ENCODE measurements at places on chromosomes 5 and 9.

GRCh38 chr9:93197670-93198069, 13.7 kb downstream of the WNK2 start:
- DNase-seq, result no peak

DNA sequence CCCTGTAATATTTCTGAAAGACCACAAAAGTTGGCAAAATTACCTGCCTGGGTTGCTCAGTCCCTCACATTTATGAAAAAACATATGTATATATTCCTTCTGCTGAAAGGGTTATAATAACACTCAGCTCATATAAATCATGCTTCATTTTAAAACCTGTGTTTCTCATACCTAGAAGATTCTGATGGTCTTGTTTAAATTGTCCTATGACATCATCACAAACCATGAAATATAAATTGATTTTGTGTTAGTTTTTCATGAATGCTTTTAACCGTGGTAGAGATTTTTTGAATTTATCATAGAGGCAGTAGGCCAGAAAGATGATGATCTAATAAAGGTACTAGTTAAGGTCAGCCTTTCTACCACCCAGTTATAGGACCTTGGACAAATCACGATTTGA, 31.4 kb downstream of the SRFBP1 start:
- no peak for DNase-seq

GRCh38 chr5:151078490-151079262, 2.2 kb downstream of the TNIP1 start:
- no peak for DNase-seq

GRCh38 chr9:38652486-38652885, 32.1 kb upstream of the ANKRD18A start:
- no peak for DNase-seq

GRCh38 chr5:174755106-174755505, 30.7 kb downstream of the MSX2 start:
- no peak for DNase-seq

GRCh38 chr9:127942216-127943010, 4.8 kb upstream of the DPM2 start:
- DNase-seq, result peak; percentile 89

GRCh38 chr5:135887881-135888614, 7.6 kb downstream of the IL9 start:
- no peak for DNase-seq

DNA sequence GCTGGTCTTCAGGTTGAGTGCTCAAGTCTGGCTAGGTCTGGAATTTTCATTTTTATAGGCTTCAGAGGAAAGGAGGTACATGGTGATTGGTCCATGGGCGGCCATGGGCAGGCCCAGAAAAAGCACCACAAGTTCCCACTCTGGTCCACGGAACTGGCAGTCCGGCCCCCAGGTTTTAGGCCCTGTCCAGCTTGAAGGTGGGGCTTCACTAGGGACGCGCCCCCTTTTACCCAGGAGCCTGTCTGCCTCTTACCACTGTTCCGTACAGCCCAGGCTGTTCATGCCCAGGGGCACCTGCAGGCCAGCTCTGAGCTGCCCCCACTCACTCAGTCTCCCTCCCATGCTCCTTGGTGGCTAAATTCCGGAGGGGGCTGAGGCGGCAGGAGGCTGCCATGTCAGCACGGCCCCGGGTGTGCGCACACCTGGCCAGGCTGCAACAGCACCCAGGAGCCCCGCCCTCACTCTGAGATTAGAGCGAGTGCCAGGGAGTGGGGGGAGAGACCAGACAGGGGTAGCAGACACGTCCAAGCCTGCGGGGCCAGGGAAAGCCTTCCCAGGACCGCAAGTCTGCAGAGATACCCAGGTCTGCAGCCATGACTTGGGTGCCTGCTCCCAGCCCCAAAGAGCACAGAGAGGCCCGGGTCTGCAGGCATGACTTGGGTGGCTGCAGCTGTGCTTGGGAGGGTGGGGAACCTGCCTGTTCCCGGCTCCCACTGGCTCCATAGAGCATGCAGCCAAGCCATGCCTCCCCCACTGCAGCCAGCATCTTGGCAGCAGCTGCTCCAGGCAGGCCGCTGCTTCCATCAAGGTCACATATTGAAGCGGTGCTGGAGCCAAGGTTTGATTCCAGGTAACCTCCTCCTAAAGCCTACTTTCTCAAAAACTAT, 390.2 kb upstream of the SGCD start:
- DNase-seq, result no peak

- DNase-seq, result no peak
Measured at GRCh38 chr5:54707841-54708240, 190.3 kb downstream of the SNX18 start.

- no peak for DNase-seq
Measured at GRCh38 chr9:70880535-70880934, 240.9 kb downstream of the TRPM3 start.

DNA sequence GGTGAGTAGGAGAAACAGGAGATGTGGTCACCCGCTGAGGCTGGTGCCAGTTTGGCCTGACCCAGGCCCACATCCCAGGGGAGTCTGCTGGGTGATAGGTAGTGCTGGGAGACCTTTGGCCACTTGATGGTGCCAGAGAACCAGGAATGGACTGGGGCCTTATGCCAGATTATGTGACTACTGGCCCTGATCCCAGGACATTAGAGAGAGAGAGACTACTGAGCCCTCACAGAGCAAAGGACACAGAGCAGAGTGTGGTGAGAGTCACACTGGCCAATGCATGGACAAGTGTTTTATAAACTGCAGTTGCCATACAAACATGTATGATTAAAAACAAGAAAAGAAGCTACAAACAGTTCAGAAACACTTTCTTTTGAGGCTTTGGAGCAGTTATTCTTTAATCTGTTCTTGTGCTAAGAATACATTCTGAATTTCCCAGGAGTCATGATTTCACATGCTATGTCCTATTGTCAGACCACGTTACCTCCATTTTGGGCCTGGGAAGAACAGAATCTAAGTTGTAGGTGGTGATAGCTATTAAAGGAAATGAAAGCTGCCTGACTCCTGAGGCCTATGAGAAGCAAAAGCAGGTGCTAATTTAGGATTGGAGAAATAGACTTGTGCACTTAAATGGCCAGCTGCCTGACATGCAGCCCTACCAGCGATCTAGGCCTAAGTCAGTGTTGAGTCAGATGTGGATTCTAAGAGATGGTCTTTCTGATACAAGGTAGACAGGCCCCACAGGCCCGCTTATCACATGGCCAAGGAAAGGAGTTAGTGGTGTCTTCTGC, 32.6 kb upstream of the TMOD1 start:
- DNase-seq, result peak; percentile 87

GRCh38 chr9:76445976-76446375, 13.0 kb upstream of the GCNT1 start:
- no peak for DNase-seq

DNA sequence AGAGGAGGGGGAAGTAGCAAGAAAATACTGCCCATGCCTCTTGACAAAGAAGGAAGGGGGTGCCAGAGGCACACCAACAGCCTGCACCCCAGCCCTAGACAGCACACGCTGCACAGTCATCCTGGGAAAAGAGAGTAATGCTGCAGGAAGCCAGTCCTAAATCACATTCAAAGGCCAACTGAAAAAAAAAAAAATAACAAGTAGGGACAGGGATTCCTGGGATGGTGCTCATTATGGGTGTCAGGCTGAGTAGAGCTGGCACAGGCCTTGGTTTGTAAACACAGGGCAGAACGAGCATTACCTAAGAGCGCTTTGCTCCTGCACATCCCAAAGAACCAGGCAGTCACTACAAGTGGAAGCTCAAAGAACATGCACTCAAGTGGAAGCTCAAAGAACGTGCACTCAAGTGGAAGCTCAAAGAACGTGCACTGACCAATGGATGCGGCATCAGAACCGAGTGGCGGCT, 7.8 kb downstream of the RAPGEF1 start:
- DNase-seq, result peak; percentile 93

GRCh38 chr5:137366526-137366925, 132.6 kb downstream of the SPOCK1 start:
- DNase-seq, result no peak

DNA sequence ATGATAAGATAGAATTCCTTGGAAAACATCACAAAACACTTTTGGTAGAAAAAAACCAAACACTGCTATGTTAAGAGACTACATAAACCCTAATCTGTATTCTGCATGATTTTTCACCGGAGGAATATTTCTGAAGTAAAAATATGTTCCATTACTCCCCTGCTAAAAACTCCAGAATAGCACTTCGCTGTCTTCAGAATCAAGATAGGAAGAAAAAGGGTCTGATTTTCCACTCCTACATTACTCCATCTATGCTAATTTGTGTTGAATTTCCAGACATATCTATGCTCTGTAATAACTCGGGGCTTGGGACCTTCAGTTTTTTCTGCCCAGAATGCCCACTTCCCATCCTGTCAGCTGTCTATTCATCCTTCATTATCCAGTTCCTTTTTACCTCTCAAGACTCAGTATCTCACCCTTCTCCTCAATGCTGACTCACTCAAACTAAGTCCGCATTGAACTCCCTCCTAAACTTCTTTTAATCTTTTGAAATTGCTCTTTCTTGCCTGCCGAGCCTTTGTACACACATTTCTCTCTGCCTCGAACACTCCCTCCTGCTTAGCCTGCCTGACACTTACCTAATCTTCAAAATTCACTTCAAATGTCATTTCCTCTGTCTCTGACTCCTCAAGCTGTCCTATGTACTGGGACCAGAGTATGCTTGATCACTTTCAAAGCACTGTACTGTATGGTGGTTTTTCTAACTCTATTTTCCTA, 171.0 kb downstream of the ARRDC3 start:
- DNase-seq, result no peak

GRCh38 chr9:133835262-133835901, 97.2 kb upstream of the SARDH start:
- DNase-seq, result no peak

DNA sequence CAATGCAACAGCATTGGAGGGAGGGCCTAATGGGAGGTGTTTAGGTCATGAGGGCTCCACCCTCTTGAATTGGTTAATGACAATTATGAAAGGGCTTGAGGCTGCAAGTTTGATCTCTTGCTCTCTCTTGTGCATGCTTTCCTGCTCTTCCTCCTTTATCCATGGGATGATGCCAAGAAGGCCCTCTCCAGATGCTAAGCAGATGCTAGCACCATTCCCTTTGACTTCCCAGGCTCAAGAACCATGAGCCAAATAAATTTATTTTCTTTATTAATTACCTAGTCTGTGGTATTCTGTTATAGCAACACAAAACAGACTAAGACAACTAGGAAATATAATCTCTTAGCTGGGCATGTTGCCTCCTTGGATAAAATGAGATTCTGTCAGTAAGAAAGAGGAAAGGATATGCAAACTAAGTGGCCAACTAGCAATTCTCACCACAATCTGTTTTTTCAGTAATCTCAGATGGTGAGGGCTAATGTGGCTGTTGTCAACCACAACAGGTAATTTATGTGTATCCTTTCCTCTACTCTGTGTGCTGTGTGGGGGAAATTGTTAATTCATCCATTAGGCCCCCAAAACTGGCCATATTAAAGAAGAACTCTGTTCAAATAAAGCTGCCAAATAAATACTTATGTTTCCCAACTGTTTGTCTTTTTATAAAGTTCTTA, 269.1 kb upstream of the CD180 start:
- no peak for DNase-seq

- DNase-seq, result no peak
Measured at GRCh38 chr5:64814073-64814472, 45.3 kb downstream of the CWC27 start.

GRCh38 chr5:144815131-144815530, 644.5 kb downstream of the KCTD16 start:
- DNase-seq, result no peak

DNA sequence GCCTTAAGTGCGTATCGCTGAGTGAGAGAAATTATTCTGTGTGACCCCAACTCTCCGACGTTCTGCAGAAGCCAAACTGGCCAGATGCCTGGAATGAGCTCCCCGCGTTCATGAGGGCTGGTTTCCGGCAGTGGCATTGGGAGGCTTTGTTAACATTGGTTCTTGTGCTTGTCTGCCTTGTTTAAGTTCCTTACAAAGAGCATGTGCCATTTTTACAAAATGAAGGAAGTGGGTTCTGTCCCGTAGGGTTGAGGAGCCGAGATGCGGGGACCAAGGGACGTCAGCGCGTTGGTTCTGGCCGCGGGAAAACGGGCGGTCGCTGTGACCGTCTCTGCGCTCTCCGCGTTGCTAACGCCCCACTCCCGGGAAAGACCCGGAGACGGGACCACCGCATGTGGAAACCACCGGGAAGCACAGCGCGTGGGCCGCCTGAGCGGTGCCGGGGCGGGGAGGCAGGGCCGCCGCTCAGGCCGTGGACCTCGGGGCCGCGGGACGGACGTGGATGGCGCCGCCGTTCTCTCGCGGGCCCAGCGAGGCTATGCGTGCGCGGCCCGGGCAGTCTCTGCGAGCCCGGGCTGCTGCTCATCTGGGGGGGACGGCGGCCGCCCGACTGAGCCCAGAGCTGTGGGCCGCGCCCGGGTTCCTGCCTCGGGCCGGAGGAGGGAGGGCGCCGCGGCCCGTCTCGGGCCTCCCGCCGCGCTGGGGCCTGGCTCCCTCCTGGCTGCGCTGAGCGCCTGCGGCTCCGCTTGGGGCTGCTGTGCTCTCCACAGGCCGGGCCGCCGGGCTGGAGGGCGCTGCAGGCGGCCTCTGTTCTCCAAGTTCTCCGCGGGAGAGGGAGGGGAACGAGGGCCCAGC, 13.4 kb downstream of the RABL6 start:
- DNase-seq, result no peak

- peak; percentile 95 for DNase-seq
Measured at GRCh38 chr5:144170276-144171024, at the start of the genes KCTD16 and YIPF5. Gene KCTD16 (plus strand): TSS chr5:144170873. Gene YIPF5 (minus strand): TSS chr5:144170659. CDS start chr5:144169955, 704 bp downstream.

DNA sequence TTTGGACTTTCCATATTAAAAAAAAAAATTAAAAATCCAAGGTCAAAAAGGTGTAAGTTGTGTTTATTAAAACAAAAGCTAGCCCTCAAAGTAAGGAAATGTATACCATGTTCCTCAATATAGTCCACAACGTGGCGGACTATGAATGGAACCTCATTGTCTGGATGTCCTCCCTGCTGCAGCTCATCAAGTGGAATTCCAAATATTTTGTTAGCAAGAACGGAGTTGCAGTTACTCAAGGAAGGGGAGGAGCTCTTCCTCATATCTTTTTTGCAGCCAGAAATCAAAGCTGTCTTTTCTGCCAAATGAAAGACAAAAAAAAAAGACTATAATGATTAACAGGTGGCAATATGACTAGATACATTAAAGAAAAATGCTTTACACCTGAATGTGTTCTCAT, 14.0 kb downstream of the FAM13B start:
- no peak for DNase-seq

- no peak for DNase-seq
Measured at GRCh38 chr5:57334475-57334874, 148.1 kb downstream of the ACTBL2 start.

GRCh38 chr9:83410701-83411100, 127.5 kb downstream of the FRMD3 start:
- peak; percentile 37 for DNase-seq

DNA sequence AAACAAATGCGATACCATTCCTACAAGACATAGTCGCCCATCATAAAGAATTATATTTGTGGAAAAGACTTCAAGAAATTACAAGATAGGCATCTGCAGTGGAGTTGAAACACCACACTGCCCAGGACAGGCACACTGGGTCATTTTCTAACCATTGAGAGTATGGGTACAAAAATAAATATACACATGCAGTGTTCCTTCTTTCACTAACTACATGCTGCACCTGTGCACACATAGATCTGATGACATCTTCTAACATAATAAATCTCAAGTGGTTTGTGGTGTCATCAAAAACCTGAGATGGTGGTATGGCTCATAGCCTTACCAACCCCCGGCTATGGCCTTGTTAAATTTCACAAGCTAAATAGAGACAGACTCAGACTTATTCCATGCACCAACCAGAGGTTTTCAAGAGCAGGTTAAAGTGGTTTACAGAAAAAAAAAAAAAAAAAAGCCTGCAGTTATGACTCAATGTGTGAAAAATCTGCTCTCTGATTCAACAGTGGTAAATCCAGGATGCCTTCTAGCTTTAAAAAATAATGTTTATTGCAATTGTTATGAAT, 12.4 kb upstream of the NFIB start:
- DNase-seq, result no peak

Data from thyroid gland (tissue), 4 donors.